Hematopoietic multipotent progenitor cell (in vitro differentiated cells): ENCODE measurements at places on chromosomes 7 and 10. TPM values are rescaled to one million over a fixed set of nuclear protein-coding genes. Genes with fewer than 3 reads are reported as not detected.

DNA sequence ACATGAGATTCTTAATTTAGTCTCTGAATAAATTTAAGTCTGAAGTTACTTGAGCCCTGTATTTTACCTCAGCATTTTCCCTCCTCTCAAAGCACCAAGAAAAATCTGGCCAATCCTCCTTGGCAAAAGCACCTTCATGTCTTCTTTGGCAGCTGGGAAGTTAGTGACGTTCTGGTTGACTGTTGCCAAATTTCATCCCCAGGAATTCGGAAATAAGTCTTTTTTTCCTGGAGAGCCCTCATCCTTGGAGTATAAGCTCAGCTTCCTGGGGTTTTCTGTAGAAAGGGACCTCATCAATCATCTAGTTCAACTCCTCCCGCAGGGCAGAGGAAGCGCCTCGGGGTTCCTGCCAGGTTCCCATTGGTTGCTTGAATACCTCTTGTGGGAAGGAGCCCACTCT lies 377.6 kb downstream of the PHTF2 start:
- no peak for DNase-seq

The DOCK1 gene
- total RNA-seq: 27.5 TPM

The ENTPD1 gene
- total RNA-seq: 0.27 TPM

The CCL24 gene
- total RNA-seq: not detected

DNA sequence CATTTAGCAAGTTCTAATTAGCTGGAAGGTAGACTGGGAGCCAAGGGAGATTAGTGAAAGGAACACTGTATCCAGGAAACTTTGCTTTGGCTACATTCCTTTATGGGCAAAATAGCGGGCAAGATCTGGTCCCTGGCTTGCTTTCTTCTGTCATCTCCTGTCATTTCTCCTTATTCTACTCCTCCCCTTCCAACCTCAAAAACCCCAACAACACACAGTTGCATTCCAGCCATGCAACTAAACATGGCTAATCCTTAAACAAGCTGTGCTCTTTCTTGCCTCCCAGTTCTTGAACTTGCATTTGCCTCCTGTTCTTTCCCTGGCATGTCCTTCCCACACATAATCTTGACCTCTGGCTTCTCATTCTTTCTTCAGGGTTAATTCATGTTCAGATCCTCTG lies 59.5 kb upstream of the CDCA7L start:
- DNase-seq: no peak

GRCh38 chr10:67603701-67604100 lies 92.3 kb downstream of the CTNNA3 start:
- DNase-seq: no peak

The MAGI2 gene
- 2.7 TPM for total RNA-seq

DNA sequence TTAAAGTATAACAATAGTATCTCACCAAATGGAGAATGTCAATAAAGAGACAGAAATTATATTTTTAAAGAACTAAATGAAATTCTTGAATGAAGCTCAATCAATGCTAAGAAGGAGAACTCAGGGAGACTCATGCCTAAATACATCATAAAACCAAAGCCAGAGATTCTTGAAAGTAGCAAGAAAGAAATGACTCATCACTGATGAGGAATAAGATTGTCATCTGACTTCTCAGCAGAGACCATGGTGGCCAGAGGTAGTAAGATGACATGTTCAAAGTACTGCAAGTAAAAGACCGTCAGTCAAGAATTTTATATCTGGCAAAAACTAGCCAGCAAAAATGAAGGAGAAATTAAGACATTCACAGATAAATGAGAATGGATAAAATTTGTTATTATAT lies 399.0 kb downstream of the GRID1 start:
- no peak for DNase-seq

DNA sequence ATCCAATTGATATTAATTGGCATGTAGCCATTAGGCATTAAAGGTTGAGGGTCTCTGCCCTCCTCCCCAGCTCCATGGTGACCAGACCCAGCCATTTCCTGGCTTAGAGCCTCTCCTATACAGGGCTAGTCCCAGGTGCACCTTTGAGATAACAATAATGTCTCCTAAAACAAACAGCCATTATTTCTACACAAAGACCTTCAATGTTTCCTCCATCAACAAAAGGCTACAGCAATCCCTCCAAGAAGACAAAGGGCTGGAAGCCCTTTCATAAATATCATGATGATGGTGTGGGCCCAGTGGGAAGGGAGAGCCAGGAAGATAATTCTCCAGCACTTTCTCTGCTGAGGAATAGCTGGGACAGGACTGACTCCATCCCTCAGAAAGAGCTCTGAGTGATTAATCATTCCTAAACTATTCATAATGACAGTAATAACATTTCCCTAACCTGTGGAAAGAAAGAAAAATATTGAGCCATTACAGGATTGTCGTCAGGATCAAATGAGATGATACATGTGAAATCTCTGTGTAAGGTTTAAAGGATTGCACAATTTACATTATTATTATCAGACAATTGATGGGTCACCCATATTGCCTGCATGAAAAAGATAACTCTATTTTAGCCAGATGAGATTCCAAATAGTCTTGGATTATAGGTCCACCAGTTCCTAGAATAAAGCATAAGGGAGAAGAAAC lies 10.2 kb downstream of the PKD2L1 start:
- no peak for DNase-seq

The FAM13C gene
- total RNA-seq: not detected
